Right hindlimb (tissue), 1 donor: ENCODE measurements at places on chromosomes 4 and X.

DNA sequence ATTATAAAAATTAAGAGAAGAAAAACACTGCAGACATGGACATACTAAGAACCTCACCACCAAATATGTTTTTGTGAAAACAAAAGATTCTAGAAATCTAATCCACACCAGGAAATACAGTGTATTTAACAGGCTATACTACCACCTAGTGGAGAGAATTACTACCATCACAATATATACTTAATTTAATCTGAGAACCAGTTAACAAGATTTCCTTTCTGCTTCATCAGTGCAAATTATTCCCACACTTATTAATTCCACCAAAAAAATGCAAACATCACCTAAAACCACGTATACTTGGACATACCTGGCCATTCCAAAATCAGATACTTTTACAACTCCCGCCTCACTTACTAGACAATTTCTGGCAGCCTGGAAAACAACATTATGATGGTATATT is 7.0 kb upstream of the TXK start:
- no peak for DNase-seq

GRCh38 chrX:37690119-37690518 is 4.5 kb downstream of the XK start:
- DNase-seq, result no peak

DNA sequence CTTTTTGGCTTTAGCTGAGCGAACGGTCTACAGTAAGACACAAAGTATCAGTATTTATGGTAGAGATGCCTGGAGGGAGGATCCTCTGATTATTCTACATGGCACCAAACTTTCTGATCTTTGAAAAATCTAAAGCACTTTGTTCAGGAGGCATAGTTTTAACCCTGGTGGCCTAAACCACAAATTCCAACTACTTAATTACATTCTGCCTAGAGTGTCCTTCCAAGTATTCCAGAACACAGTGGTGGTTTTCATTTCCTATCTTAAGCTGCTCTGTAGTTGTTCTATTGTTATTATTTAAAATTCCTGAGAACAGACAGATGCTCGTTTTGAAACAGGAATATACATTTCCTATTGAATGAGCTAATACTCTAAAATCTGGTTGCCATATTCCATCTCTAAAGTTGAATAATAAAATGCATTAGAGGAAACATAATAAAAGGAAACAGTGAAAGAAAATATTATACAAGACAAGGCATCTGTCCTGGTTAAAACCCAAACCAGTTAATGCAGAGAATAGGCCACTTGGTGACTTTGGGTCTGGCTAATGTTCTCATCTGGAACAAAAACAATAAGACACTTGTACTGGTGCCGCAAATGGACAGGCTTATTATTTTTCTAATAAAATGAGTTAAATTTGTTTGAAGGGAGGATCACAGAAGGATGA is 657.4 kb downstream of the SPRY1 start:
- DNase-seq, result no peak

GRCh38 chrX:111695297-111695880 is 14.4 kb downstream of the ALG13 start:
- DNase-seq, result no peak

DNA sequence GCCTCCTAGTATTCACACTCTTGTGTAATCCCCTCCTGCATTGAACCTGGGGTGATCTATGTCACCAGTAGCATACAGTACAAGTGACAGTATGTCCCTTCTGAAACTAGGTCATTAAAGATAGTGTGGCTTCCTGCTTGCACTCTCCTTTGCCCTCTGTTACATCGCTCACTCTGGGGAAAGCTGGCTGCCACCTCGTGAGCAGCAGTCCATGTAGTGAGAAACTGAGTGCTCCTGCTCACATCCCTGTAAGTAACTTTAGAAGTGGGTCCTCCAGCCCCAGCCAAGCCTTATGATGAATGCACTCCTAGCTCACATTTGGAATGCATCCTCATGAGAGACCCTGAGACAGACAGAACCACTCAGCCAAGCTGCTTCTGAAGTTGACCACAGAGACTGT is 89.8 kb upstream of the TNIP3 start:
- DNase-seq, result no peak

GRCh38 chrX:130055899-130056298 is 54.4 kb downstream of the ELF4 start:
- no peak for DNase-seq

DNA sequence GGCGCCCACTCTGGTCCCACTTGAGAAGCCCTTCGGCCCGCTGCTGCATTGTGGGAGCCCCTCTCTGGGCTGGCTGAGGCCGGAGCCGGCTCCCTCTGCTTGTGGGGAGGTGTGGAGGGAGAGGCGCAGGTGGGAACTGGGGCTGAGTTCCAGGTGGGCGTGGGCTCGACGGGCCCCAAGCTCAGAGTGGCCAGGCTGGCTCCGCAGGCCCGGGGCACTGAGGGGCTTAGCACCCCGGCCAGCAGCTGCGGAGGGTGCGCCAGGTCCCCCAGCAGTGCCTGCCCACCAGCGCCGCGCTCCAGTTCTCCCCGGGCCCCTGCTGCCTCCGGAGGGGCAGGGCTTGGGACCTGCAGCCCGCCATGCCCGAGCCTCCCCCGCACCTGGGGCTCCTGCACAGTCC is 65.2 kb upstream of the SMIM10 start:
- no peak for DNase-seq

DNA sequence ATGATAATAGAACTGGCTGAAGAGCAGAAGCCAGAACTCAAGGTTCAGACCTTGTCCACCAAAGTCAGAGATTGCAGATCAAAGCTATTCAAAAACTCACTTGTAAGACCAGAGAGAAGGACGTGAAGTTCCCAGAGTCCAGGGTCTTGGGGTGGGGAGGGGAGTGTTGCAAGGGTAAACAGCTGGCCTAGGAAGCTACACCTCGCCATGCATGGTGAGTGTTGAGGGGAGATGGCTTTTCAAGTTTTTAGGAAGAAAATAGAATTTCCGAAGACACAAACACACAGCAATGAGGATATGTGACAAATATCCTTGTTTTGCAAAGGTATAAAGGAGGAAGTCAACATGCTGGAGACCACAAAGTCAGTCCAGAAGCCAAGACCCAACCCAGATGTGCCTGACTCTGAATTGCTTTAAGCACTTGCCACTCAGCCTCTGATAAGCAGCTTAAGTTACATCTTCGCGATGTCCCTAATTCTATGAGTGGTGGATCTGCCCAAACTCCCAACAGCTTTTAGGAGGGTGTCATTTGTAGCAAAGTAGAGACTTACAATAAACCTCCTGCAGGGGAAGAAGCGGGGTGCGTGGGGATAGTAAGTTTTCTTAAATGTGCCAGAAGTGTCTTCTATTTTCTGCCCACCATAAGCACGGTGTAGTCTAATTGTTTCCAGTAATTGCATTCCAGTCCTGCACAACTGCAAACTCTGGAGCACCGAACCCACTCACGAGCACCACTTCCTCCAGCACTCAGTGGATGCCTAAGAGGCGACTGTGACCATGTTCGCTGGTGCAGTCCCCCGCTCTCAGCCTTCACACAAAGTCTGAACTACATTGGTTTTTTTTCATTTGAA is 26.5 kb downstream of the HAND2 start:
- DNase-seq, result no peak

GRCh38 chr4:106851726-106852125 is 184.4 kb downstream of the DKK2 start:
- DNase-seq, result no peak

- DNase-seq, result no peak
Observed at GRCh38 chrX:118802857-118803256, 20.8 kb upstream of the ZCCHC12 start.

DNA sequence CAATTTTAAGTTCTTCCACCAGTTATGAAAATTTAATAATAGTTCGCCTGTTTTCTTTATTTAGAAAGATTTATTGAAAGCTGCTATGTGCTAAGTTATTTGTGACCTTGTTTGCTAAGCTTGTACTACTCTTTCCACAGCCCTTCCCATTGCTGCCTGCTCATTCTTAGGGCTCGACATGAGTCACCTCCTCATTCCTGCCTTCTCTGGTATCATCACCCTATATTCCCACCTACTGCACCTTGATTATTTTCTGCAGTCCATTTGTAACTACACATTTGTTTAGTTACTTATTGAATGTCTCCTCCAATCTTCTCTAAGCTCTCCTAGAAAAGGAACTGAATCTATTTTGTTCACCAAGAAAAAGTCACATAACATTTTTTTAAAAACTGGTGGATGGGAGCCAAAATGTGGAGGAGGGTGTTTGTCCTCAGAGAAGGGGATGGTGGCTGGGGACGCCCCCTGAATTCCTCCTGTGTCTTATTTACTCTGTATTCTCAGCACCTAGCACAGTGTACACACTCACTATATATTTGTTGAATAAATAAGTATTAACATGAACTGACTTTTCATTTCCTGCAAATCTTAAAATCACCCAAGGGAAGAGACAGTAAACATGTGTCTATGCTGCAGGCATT is 3.7 kb upstream of the RAB9A start:
- DNase-seq, result no peak

DNA sequence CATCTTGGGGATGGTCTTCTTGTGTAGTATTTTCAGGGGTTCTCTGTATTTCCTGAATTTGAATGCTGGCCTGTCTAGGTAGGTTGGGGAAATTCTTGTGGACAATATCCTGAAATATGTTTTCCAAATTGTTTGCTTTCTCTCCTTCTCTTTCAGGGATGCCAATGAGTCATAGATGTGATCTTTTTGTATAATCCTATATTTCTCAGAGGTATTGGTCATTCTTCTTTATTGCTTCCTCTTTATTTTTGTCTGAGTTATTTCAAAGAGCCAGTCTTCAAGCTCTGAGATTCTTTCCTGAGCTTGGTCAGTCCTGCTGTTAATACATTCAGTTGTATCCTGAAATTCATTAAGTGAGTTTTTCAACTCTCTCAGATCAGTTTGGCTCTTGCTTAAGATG is 73.1 kb downstream of the MAMLD1 start:
- DNase-seq, result no peak

- DNase-seq, result no peak
Observed at GRCh38 chr4:48409203-48409602, 67.9 kb downstream of the SLAIN2 start.

DNA sequence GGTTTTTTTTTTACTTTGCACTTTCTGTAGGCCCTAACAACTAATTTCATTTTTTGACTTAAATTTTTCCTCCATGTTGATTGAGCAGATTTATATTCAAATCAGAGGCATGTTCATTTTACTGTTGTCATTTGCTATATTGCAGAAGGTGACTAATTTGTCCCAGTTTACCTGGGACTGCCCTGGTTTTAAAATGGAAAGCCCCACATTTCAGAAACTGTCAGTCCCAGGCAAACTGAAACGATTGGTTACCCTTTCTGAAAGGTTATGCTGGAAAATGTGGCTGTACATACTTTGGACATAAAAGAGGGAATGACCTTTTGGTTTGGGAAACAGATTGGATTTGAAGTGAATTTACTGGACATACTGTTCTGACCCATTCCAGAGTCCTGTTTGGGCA is 160.0 kb downstream of the SPCS3 start:
- no peak for DNase-seq

GRCh38 chr4:101954975-101955678 is 164.6 kb downstream of the BANK1 start:
- DNase-seq, result no peak

DNA sequence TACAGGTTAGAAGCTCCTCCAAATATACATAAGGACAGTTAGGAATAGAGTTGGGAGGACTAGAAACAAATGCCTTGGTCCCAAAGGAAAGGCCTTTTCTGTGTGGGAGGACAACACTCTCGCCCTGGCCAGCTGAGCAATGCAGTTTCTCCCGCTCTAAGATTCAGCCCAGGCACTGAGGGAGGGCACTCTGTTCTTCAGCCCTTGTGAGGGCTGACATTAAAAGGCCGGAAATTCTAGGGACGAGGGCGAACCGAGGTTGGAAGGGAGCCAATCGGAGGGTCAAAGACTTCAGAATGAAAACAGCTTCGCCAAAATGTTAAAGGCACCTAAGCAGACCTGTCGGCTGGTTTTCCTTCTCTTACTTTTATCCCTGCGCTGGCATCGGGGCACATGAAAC is 2.9 kb upstream of the PTCHD1 start:
- DNase-seq, result no peak

GRCh38 chr4:82989575-82990429 is 20.8 kb downstream of the LIN54 start:
- DNase-seq, result no peak

- no peak for DNase-seq
Observed at GRCh38 chr4:71189471-71189870, 149.3 kb upstream of the SLC4A4 start.

- no peak for DNase-seq
Observed at GRCh38 chr4:183968502-183968901, 63.4 kb downstream of the STOX2 start.

DNA sequence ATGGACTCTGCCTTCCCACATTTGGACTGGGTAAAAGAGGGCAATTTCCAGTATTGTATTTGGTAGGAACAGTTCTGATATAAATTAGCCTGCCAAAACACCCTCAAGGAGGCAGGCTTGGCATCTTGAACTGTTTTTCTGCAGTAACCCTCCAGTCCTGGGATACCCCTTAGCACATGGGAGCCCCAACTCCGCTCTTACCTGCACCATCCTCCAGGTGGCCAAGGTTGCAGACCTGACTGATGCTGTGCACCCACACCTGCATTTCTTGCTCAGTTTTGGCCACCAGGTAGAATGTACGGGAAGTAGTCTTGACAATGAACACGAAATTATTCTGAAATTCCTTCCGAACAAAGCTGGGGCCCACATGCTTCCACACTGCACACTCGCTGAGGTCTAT is 35.1 kb downstream of the GAB3 start:
- no peak for DNase-seq

GRCh38 chr4:56102601-56103000 is 153.9 kb downstream of the CEP135 start:
- DNase-seq, result no peak

DNA sequence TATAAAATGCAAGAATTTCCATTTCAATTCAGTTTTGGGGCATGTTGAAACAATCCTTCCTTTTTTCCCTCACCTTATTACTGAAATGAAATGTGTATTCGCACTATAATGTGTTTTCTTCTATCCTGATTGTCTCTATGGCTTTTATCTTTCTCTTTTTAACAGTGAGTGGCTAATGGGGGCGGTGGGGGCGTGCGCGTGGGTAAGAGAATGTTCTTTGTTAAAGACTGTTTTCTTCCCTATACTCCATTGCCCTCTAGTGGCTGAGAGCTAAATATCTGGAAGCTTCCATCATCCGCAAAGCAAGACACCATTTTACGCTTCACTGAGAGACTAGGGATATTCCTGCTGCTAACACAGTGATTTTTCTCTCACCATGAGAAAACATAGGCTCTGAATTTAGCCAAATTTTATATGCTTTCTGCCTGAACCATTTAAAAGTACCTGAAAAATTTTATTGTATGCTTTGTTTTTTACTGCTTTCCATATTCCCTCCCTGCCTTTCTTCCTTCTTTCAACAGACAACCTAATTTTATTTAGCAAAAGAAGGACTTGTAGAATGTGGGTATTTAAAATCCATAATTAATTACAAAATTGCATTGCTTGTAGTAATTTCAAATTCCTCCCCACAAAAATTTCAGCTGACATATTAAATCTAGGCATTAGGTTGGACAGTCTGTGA is 194.0 kb downstream of the GASK1B start:
- DNase-seq, result peak; percentile 55

DNA sequence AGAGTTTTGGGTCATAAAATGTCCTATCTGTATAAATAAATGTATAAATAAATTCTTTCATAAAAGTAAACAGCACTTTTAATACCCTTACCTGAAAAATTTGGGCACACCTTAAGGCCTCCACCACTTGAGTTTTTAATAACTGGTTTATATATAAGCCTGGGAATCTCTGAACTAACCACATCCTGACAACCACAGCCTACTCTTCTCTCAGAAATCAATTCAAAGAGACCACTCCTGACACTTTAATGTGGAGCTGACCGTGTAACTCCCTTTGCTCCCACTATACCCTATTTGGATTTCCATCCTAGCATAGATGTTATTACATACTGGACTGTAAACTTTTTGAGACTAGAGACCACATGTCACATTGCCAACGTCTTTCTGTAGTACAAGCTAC is 3.5 kb downstream of the FBXL5 start:
- DNase-seq, result no peak
